ENCODE measurements at places on chromosomes 3 and 15.

DNA sequence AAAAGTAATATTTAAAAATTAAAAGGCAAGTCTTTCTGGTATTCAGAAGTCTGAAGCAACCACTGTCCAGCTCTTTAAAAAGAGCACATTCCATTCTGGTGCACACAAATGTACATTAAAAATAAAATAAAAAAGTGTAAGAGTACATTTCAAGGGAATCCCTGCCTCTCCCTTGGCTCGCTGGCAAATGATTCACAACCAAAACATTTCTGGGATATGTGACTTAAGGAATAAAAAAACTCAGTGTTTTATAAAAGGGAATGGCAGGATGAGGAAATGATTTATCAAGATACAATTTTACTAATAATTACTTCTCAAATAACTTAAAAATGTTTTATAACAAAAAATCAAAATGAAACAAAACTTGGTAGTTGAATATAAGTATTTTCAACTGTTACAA is 23.8 kb upstream of the ANXA2 start:
- no peak for DNase-seq

- DNase-seq: no peak
Measured at GRCh38 chr15:80931191-80931590, 58.4 kb downstream of the MESD start.

DNA sequence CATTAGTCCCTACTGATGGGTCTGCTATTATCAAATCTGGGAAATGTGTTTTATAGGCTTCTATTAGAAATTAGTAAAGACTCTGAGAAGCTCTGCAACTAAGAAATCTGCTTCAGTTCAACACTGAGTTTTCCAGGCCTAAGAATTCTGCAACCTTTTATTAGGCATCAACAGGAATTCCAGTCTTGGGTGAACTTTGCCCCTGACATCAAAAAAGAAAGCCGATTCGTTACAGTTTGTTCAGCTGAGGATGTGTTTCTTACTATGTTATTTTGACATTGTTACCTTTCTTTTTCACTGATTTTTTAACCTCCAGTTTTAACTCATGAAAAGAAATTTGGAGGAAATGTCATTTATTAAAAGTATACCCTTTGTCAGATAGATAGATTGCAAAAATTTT is 131.5 kb upstream of the KCNH8 start:
- no peak for DNase-seq

DNA sequence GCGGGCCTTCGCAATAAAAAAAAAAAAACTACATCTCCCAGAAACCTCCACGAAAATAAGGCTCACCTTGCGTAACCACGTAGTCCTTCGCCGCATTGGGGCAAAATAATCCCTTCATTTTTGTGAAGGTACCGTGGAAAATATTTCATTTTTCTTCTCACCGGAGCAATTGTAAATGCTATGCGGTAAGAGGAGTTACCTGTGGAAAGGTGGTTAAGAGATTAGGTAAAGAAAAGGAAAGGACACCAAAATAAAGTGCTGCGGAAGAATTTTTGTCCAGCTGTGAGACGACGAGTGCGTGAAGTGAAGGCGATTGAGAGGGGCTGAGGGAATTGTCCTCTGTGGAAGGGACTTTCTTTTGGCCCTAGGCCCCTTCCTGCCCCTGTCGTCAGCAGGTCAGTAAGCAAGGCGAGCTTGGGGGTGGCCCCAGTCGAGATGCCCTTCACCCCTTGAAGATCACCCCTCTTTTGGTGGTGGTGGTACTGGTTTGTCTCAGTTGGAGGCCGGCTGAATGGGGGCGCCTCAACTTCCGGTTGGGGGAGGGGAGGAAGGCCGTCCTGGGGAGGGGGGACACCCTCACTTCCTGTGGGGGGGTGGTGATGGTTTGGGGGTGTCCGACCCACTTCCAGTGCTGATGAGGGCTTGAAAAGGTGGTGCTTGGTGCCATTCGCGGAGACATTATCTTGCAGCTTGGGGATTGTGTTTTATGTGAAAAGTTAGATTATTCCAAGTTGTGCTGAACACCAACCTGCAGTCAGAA is at the start of gene HMG20A:
Gene HMG20A (plus strand): TSS at position 279 of the 760 bp plus-strand sequence. CDS start 37,520 bp downstream, outside the sequence.
- peak; percentile 72 for DNase-seq

- DNase-seq: no peak
Measured at GRCh38 chr3:29282427-29283230, 1.8 kb downstream of the RBMS3 start.

DNA sequence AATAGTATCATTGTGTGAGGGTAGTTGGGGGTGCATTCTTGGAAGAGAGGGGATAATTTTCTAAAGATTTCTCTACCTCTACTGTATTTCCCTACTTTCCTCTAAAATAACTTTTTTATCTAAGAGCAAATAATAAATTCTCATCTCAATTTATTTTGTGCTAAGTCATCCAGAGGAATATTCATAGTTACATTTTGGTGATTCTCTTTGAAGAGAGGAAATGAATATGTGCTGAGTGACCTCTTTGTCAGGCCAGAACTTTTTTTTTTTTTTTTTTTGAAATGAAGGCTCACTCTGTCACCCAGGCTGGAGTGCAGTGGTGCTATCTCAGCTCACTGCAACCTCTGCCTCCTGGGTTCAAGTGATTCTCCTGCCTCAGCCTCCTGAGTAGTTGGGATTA is 15.1 kb upstream of the CCDC80 start:
- DNase-seq: no peak

GRCh38 chr3:126994661-126995245 is 11.8 kb downstream of the PLXNA1 start:
- no peak for DNase-seq

DNA sequence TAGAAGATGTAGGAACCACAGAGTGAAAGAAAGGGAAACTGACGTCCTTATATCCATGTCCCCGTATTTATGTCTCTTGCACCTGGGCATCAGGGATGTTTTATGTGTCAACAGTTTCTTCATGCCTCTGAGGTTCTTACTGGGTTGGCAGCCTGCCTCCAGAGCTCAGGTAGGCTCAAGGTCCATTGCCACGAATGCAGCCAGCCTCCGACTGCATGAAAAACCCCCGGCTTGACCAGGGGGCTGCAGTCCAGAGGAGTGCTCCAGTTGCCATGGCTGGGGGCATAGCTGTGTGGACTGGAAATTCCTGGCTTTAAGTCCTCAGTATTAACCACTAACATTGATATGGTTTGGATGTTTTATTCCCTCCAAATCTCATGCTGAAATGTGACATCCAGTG is 2.8 kb upstream of the CSPG5 start:
- DNase-seq: no peak

- DNase-seq: no peak
Measured at GRCh38 chr3:195403841-195404408, 38.9 kb downstream of the ACAP2 start.

- DNase-seq: no peak
Measured at GRCh38 chr15:73930371-73930770, 4.1 kb downstream of the LOXL1 start.

GRCh38 chr3:47856669-47857068 is 53.7 kb downstream of the DHX30 start:
- DNase-seq: no peak

- DNase-seq: no peak
Measured at GRCh38 chr3:57160765-57161538, 4.2 kb downstream of the IL17RD start.

GRCh38 chr15:56877255-56877970 is 41.0 kb upstream of the TCF12 start:
- DNase-seq: no peak

- no peak for DNase-seq
Measured at GRCh38 chr3:71088019-71088708, 495.4 kb downstream of the FOXP1 start.

- no peak for DNase-seq
Measured at GRCh38 chr15:87343966-87344365, 912.6 kb downstream of the NTRK3 start.

DNA sequence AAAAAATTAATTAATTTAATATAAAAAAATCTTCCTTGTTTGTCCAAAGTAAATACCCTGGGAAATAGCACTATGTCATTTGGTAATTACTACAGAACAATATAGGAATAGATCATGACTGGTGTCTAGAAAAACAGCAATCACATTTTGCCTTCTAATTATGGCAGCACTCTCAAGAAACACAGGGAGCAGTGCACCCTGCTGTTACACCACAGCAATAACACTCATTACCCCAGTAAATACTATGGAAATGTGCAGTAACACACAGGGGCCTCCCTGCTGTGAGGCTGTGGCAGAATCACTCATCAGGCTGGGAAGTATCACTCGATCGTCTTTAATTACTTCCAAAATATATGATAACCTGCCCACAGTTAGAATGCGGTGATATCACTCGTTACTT is 646.0 kb downstream of the TUSC7 start:
- DNase-seq: no peak

DNA sequence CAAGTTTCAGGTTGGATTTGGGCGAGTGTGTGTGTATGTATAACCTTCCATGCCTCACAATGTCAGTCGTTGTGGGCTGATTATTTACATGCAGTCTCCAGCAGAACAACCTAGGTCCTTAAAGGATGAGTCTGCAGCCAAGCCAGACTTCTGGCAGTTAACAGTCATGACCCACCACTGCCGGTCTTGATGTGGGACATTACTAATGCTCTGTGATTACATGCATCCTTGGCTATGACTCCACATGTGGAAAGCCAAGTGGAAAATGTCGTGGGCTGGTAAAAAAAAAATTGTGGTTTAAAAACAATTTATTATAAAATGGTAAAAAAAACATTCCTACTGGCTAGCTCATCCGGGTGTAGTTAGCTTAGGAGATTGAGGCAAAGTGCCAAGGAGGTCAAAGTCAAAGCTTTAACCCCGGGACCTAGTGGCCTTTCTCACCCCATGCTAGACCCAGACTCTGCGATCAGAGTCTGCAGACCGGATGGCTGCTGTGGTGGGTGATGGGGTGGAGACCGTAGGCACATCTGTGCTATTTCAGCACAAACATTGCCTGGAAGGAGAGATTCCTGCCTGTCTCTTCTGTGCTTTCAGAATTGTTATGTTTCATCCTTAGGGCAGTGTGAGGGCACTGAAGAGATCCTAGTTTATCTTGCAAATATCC is 6.8 kb downstream of the RARRES1 start:
- DNase-seq: no peak

- DNase-seq: no peak
Measured at GRCh38 chr3:122890720-122891220, 95.9 kb downstream of the SLC49A4 start.

DNA sequence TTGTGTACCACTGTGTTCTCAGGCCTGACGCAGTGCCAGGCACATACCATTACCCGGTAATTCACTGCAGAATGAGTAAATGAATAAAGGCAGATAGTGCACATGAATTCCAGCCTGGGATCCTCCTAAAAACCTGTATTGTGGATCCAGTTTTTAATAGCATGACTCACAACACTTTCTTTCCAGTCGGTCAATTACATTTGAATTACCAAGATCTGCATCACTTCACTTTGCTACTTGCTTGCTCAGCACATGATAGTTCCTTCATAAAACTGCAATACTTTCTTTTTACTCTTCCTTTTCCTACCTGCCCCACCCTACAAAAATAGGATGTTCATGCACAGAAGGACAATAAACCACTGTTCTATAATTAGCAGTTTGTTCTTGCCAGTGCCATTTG is 553.8 kb downstream of the MAGI1 start:
- no peak for DNase-seq

- DNase-seq: peak; percentile 34
Measured at GRCh38 chr15:44545913-44546802, 9.2 kb downstream of the EIF3J start.

Data from CD4-positive, alpha-beta T cell treated with Interleukin-12 subunit alpha and Interleukin-12 subunit beta, for 1 hour (primary cell).